Heart left ventricle (tissue), 16 donors: ENCODE measurements at places on chromosomes 4 and X. TPM values are rescaled to one million over a fixed set of nuclear protein-coding genes. Genes with fewer than 3 reads are reported as not detected.

- no peak for DNase-seq
Measured at GRCh38 chr4:77471821-77472495, 133.7 kb upstream of the CXCL13 start.

GRCh38 chrX:153184787-153185186 is 5.7 kb downstream of the MAGEA1 start:
- DNase-seq: no peak

Gene NSUN7
- total RNA-seq: 0.25 TPM

- no peak for DNase-seq
Measured at GRCh38 chr4:154024097-154024694, 235.3 kb upstream of the SFRP2 start.

GRCh38 chr4:124061413-124061812 is 651.1 kb downstream of the ANKRD50 start:
- DNase-seq: no peak

Gene SMARCA5
- total RNA-seq: 30.3 TPM

Gene REST
- total RNA-seq: 32.3 TPM

GRCh38 chrX:10496345-10496965 is 123.9 kb downstream of the MID1 start:
- DNase-seq: no peak

Gene CCDC149
- 14.5 TPM for total RNA-seq
